Nucleus accumbens (tissue), 56 donors: ENCODE measurements at places on chromosomes 16 and 17.
A peak's percentile ranks its signal among the peaks of the same experiment; 100 is the strongest.

- DNase-seq: peak; percentile 86
Observed at GRCh38 chr16:47141773-47142485, 1.8 kb downstream of the NETO2 start.

DNA sequence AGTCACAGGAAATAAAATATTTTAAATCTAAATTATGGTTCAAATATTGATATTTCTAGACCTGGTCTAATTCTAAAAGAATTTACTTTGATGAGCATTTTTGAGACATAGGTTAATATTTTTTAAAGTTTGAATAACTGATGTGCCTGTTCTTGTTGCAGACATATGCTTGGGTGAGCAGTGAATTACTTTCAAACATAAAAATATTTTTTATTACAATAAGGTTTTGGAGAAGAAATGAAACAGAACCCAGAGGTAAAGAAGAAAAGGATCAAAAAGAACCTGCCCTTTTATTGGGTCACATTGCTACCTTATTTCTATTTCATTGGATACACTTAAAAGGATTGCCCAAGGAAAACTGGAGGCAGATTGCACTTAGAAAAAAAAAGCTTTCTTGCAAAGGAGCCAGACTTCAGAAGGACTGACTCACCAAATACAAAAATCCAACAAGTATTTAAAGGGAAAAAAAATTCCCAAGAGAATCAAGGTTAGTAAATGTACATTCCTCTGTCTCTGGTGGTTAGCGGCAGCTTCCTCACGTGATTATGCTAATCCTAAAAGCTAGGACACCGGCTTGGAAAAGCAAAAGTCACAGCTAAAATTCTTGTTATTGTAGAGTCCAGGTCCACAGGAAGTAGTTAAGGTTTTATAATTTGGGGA, 18.5 kb downstream of the ENPP7 start:
- DNase-seq: no peak

GRCh38 chr17:62059414-62059813, 5.7 kb downstream of the MED13 start:
- no peak for DNase-seq

- DNase-seq: no peak
Observed at GRCh38 chr17:77341069-77341541, 200.3 kb downstream of the SEC14L1 start.

DNA sequence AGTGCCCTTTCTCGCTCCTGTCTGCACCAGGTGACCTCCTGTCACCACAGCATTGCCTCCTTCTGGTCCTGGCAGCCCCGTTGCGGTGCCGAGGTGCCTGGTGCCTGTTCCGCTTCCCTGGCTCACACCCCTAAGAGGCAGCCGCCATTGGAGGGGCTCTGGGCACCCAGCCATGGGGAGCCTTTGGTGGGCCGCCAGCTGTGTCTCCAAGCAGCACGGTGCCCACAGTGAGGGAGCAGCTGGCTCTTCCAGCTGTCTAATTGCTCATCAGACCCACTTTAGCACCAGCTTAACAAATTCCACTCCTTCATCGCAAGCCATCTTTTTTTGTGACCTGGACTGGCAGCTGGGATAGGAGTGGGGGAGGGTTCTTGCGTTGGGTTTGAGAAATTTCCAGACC, 276.1 kb downstream of the SNX29 start:
- no peak for DNase-seq

- DNase-seq: no peak
Observed at GRCh38 chr16:15592324-15592723, 50.6 kb downstream of the MARF1 start.

DNA sequence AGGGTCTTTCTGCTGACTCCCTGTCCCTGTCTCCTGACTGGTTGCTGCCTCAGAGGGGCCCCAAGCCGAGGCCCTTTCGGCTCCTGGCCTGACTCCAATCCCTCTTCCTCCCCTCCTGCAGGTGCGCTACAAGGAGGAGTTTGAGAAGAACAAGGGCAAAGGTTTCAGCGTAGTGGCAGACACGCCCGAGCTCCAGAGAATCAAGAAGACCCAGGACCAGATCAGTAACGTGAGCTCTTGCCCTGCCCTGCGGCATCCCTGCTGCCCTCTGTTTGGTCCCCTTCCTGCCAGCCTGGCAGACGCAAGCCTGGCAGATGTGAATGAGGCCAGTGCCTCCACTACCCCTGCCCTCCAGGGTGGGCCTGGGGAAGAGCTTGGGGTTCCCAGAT, 27.1 kb upstream of the LASP1NB start:
- DNase-seq: no peak

- DNase-seq: no peak
Observed at GRCh38 chr16:60123392-60124023, 1389.4 kb upstream of the GOT2 start.

GRCh38 chr17:32896647-32897258, 19.8 kb upstream of the MYO1D start:
- DNase-seq: no peak

GRCh38 chr16:10256784-10257641, 74.8 kb upstream of the GRIN2A start:
- DNase-seq: no peak

DNA sequence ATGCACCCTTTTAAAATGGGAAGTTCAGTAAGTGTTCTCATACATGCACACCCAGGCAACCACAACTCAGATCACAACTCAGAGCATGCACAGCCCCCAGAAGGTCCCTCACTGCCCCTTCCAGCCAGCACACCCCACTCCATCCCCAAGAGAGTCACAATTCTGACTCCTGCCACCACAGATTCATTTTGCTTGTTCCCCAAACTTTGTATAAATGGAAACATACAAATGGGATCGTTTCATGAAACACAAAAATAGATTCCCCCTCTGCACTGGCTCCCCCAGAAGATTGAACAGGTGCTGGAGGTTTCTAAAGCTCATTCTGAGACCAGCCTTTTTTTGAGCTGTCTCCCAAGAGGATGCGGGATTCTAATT, 3.3 kb upstream of the TNFRSF13B start:
- DNase-seq: no peak

GRCh38 chr17:80449930-80450576, 26.4 kb downstream of the NPTX1 start:
- DNase-seq: no peak

DNA sequence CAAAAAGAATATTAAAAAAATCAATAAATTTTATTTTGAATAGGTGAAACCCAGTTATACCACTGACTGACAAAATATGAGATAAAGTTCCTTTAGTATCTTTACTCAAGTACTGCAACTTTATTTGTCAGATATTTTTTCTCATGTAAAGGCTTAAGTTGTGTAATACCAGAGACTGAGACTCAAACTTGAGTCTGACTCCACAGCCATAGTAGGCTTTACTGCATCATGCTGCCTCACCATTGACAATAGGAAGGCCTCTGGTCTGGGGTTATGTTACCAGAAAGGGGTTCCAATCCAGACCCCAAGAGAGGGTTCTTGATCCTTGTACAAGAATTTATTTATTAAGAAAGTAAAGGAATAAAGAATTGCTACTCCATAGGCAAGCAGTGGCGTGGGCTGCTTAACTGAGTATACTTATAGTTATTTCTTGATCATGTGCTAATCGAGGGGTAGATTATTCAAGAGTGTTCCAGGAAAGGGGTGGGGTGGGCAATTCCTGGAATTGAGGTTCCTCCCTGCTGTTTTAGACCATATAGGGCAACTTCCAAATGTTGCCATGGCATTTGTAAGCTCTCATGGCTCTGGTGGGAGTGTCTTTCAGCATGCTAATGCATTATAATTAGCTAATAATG, 187.4 kb upstream of the WSB1 start:
- DNase-seq: no peak

DNA sequence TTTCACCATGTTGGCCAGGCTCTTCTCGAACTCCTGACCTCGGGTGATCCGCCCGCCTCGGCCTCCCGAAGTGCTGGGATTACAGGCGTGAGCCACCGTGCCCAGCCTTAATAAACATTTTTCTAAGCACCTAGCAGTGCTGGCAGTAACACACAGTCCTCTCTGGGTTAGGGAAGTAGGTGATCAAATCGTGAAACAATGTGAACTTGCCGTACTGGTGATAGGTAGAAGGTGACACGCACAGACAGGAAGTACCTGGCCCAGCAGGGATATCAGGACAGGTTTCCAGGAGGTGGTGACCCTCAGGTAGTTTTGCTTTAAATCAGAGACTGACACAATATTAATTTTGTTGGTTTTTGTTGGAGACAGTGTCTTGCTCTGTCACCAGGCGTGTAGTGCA, 4.5 kb downstream of the PLD2 start:
- no peak for DNase-seq

DNA sequence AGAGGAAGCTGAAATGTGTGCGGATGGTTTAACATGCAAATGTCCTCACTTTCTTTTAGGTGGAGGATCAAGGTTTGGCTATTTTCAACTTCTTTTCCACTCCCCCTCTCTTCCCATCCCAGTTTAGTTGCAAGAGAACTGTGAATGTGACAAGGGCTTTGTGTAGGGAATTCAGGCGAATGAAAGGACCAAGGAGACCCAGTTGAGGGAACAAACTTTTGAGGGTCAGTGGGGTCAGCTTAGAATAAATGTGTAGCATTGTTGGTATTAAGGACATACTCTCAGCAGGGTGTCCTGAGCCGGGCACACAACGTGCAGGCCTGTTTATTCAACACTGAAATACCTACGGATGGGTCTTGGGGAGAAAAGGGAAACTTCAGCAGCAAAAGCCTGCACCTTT, 346.0 kb downstream of the PMP22 start:
- DNase-seq: no peak

GRCh38 chr16:56355786-56356275, 69.5 kb downstream of the AMFR start:
- DNase-seq: no peak

DNA sequence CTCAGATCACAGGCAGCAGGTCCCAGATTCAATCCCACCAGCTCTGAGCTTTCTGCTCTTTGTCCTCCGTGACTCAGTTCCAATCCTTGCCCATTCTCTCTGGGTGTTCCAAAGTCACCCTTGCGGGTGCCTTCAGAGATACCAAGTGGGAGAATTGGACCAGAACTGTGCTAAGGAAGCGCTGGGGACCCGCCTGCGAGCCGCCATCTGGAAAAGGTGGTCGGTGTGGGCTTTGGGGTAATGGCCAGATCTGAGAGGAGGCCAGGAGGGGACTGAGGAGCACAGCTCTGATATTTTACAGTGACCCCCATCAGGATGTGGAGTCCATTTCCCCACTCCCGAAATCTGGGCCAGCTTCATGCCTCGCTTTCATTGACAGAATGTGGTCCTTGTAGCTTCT, 152.6 kb downstream of the SDK2 start:
- no peak for DNase-seq

GRCh38 chr17:21141331-21141730, 14.6 kb downstream of the DHRS7B start:
- DNase-seq: no peak
